ENCODE measurements at places on chromosomes 4 and X. TPM values are rescaled to one million over a fixed set of nuclear protein-coding genes. Genes with fewer than 3 reads are reported as not detected.

Gene F8
- total RNA-seq = 7.4 TPM

Gene FAM149A
- 12.5 TPM for total RNA-seq

Gene C4orf50
- not detected for total RNA-seq

Gene EFHC2
- total RNA-seq = 0.07 TPM

Gene HEPH
- total RNA-seq = 0.42 TPM

Gene PNPLA4
- total RNA-seq = not detected

Gene FGG
- total RNA-seq = not detected

Gene XKRX
- not detected for total RNA-seq

Gene SMPX
- total RNA-seq = not detected

Gene SLC9B1
- 1.5 TPM for total RNA-seq

Gene ADH4
- total RNA-seq = not detected

Gene SPANXB1
- total RNA-seq = not detected

Gene KCNE5
- total RNA-seq = 0.53 TPM

GRCh38 chr4:8115203-8115520 is 43.5 kb downstream of the ABLIM2 start:
- DNase-seq = no peak

- no peak for DNase-seq
These were observed 155.4 kb upstream of the FAM241A start for GRCh38 chr4:111989817-111990216.

DNA sequence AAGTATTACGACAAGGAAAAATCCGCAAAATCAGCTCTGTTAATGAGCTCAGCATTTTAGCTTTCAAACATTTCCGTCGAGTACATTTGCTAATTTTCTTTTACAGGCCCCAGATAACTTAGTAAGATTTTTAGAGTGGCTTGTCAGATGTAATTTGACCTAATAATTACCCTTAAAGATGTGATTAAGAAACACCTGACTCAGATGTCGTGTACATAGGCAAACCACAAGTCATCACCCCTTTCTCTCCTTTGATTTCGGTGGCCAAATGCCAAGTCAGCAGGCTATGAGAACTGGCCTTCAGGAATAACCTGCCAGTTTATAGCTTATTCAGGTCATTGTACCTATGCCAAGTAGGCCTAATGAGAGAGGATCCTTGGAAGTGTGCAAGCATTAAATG is 369.6 kb downstream of the PCDH7 start:
- peak; percentile 14 for DNase-seq

- no peak for DNase-seq
These were observed 151.6 kb upstream of the MAP3K15 start for GRCh38 chrX:19666950-19667349.

DNA sequence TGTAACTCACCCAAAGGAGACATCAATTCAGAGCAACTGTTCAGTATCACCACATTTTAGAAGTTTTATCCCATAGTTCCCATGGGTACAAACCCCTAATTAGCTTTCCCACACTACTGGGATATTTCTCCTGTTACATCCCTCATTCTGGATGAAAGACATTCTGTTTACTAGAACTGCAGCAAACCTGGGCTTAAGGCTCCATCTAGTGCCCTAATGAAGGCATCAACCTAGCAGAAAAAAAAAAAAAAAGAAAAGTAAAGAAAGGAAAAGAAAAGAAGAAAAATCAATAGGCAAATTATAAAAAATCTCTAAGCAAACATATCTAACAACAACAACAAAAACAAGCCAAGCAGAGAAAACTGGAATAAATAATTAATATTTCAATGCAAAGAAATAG is 133.7 kb upstream of the CPXCR1 start:
- no peak for DNase-seq

DNA sequence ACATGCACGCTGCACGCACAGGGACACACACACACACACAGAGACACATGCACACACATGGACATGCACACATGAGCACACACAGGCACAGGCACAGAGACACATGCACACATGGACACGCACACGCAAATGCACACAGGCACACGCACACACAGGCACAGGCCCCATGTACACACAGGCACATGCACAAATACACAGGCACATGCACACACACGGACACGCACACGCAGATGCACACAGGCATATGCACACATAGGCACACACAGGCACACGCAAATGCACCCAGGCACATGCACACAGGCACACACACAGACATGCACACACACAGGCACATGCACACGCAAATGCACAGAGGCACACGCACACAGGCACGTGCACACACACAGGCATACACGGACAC is 30.3 kb upstream of the HTRA3 start:
- DNase-seq = no peak

DNA sequence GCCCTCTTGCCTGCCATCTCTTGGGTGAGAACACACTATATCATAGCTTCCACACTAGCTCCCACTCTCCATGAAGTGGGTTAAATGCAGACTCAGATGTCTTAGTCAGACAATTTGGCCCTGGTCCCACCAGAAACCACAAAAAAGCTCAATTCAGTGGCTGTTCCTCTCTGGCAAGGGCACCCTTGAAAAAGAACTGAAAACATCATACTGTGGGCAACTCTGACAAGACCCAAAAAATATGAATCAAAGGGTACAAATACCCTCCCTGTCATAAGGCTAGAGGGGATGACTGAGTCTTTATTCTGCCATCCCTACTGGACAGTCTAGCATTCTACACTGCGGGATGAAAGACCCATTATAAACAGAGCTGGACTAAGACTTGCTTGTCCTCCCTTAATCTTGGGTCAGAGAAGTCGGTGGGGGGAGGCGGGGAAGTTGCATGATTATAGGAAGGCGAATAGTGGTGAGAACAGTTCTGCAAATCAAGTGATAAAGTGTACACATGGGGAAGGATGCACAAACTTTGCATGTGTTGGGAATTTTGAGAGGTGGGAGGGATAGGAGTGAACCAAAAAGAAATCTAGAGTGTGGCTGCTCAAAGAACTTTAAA is 172.1 kb downstream of the OPHN1 start:
- peak; percentile 7 for DNase-seq

GRCh38 chrX:2272337-2272736 is 228.4 kb downstream of the DHRSX start:
- no peak for DNase-seq

Data from MG63 (cell line).